Smooth muscle cell of trachea (primary cell): ENCODE measurements at places on chromosomes 2 and 18. TPM values are rescaled to one million over a fixed set of nuclear protein-coding genes. Genes with fewer than 3 reads are reported as not detected.

The SALL3 gene
- 0.17 TPM in 1 of 2 replicates, not detected in the other for total RNA-seq

The EVA1A gene
- 18.0 and 32.1 TPM in 2 replicates for total RNA-seq

The SNED1 gene
- 52.9 and 124 TPM in 2 replicates for total RNA-seq

The KIAA2012 gene
- total RNA-seq = 0.17 TPM in 1 of 2 replicates, not detected in the other
